ENCODE measurements at places on chromosomes 1 and 21.
A peak's percentile ranks its signal among the peaks of the same experiment; 100 is the strongest.

GRCh38 chr1:170221031-170221430 lies 75.3 kb downstream of the NTMT2 start:
- DNase-seq: no peak

DNA sequence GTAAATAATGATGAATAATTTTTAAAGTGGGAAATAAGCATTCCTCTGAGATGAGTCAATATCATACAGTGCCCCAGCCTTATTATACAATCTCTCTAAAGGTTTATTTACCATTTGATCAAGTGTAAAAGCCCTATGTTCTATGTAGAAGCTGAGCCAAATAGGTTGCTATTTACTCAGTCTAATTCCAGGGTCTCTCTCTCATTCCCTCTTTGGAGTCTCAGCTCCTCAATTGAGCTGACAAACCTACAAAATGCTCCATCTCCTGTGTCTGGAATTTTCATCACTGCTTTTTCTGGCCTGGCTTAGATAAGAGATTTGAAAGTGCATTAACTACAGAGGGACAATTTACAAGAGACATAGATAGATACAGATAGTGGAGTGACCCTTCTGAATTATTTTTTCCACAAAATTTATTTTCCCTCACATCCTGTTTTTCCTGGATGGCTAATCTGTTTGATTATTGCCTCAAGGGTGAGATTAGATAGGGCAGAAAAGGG lies 24.8 kb upstream of the USH2A start:
- DNase-seq: no peak

- DNase-seq: no peak
These were observed 63.3 kb upstream of the PARP1 start for GRCh38 chr1:226470921-226471866.

GRCh38 chr1:26177182-26177684 lies at the start of gene CNKSR1:
Gene CNKSR1, plus strand, starts transcription at chr1:26177491. Its CDS starts 57 bp downstream, at chr1:26177548.
- DNase-seq: no peak

GRCh38 chr1:86472767-86473166 lies 4.0 kb downstream of the CLCA1 start:
- DNase-seq: no peak

- DNase-seq: no peak
These were observed 74.4 kb downstream of the DUSP10 start for GRCh38 chr1:221667504-221667903.

DNA sequence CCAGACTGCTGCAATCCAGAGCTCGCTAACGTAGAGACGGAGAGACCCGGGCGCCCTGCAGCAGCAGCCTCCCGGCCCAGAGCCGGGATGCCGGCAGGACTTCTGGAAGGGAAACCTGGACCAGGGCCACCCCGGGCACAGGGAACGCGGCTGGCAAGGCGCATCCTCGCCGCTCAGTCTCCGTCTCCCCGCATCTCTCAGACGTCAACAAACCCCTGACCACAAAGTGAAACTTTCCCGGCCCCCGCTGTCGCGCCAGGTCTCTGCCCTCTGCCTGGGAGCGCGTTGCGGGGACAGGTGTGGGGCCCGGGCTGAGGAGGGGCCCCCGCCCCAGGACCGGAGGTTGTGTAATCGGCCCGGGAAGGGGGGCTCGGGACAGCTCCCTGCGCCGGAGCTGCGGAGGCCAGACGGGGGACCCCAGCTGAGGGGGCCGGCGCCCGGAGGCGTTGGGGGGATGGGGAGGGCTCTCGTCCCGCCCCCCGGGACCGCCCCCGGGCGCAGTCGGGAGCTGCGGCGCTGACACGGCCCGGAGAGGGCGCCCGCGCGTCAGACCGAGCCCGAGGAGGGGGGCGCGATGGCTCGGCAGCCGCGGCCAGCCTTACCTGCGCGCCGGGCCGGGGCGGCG lies 116.6 kb upstream of the HIVEP3 start:
- DNase-seq: no peak

DNA sequence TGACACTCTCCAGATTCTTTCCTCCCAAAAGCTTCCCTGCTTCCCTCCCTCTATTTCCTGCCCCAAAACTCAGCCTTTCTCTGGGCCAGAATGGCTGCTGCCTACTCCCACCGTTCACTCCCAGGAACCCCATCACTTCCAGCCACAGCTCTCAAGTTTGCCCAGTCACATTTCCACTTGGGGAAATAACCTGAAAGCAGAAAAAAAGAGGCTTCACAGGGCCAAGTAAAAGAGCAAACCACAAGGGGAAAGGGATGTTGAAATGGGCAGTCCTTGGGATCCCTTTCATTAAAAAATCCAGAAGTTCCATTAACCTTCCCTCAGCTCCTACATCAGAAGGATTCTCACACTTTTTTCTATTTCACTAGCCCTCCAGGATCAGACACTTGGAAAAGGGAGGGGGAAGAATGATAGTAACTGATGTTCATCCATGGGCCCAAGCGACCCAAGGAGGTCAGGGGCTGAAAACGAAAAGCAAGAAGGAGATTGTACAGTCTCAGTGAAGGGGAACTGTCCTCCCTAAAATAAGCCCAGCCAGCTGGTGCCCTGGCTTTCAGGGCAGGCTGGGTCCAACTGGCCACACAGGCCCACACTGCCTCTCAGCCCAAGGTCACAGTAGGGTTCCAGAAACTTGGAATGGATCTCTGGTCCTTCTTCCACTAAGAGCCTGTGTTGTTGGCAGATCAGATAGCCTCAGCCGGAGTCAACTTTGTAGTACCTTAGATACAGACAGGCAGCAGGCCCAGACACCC lies 49.7 kb downstream of the DMAP1 start:
- no peak for DNase-seq

GRCh38 chr1:162756523-162756922 lies 34.0 kb upstream of the HSD17B7 start:
- no peak for DNase-seq

DNA sequence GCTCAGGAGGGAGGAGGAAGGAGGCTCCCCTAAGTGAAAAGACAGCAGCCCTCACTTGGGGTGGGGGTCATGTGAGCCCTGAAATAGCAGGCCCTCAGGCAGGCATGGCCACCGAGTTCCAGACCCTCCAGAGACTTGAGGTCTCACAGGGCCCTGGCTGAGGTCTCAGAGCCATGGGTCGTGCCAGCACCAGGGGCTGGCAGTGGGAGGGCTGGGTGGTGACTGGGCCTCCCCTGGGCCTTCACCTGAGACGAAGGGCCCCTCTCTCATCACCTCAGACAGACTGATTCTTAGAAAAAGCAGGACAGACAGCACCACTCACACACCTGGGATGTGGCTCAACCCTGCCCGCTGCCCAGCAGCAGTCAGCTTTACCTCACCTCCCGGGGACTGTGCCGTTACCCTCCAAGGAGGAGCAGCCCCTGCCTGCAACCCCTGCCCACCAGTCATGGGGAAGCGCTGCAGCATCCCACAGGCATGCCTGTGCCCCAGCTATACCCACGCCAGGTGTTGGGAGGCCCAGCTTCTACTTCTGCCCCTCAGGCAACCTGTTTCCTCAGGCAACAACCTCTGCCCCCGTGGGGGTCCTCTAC lies 42.6 kb upstream of the LRP8 start:
- no peak for DNase-seq

- DNase-seq: peak; percentile 25
These were observed 588 bp downstream of the NEXN start for GRCh38 chr1:77888781-77889642.

DNA sequence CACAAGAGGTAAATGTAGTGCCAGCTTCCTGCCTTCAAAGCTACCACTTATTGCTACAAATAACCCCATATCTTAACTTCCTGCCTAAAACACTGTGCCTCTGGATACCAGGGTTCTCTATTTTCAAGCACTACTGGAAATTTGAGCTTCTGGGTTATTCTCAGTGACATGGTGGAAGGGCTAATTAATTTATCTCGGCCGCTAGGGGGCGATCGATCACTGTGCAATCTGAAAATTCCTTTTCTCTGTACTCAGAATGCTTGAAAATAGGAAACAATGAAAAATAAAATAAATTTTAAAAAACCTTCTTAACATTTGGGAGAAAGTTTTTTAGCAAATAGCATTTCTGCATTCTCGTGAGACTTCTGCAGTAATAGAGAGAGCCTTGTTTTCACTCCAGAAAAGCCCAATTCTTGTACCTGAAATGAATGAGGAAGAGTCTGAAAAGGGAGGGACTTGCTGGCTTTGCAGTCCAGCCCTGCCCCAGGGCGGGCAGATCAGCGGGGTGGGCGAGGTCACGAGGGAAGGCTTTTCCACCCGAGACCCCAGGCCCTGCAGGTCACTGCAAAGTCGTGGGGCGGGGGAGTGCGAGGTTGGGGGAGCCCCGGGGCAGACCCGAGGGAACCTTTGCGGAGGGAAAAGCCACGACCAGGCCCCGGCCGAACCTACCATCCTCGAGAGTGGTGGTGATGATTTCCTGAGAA lies 276.7 kb downstream of the PCP4 start:
- no peak for DNase-seq

GRCh38 chr1:50110151-50110550 lies 1.4 kb downstream of the ELAVL4 start:
- DNase-seq: no peak

DNA sequence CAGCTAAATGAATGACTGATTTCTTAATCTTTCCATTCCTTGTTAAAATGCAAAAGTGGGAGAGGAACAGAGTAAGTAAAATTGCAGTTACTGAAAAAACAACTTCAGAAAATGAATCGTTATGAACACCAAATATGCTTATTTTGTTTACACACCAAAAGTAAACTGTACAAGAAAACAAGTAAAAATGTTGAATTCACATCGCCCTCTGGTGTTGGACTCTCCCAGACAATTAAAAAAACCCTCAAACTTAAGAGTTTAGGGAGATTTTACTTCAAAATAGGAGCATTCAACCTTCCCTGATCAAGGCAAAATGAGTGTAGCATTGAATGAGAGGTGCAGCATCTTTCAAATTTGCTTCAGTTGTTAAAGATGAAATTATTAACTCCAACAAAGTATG lies 19.4 kb upstream of the ESRRG start:
- no peak for DNase-seq

DNA sequence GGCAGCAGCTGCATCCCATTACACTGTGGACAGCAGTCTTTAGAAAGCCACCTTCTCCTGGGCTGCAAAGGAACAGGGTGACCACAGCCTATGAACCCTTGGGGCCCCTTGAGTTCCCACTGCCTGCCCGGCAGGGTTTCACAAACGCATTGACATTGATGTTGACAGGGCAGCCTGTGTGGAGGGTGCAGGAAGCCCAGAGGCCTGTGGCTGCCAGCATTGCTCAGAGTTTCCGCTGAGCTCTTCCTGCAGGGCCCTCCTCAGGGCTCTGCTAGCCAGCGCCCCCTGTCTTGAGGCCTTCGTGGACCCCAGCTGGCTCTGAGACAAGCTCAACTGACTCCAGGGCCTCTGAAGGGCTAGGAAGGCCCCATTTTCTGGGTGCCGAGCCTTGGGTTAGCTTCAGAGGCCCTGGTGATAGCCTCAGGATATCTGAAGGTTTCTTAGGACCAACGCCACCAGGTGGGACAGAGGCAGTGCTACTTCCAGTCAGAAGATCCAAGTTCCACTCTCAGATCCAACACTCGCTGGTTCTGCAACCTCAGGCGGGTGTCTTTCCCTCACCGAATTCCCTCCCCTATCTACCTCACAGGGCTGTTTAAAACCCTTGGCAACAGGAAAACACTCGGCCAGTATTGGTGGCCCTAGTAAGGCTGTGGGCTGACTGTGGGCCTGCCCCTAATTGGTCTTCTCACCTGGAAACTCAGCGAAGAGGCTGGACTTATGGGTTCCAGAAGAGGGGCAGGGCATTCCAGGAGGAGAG lies 27.2 kb upstream of the EPS8L3 start:
- peak; percentile 75 for DNase-seq

DNA sequence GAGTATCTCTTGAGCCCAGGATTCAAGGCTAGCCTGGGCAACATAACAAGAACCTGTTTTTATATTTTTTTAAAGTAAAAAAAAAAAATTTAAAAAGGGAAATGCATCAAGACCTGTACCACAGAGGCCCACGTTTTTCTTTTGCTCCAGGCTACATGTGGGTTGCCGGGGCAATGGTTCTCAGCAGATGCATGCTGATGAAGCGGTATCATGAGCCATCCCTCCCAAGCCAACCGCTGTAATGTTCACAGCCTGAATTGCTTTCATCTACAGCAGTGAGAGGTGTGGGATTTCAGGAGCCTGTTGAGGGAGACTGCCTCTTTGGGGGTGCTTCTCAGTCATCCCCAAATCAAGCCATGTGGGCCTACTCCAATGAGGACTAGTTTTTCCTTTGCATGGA lies 60.5 kb downstream of the CD58 start:
- no peak for DNase-seq

DNA sequence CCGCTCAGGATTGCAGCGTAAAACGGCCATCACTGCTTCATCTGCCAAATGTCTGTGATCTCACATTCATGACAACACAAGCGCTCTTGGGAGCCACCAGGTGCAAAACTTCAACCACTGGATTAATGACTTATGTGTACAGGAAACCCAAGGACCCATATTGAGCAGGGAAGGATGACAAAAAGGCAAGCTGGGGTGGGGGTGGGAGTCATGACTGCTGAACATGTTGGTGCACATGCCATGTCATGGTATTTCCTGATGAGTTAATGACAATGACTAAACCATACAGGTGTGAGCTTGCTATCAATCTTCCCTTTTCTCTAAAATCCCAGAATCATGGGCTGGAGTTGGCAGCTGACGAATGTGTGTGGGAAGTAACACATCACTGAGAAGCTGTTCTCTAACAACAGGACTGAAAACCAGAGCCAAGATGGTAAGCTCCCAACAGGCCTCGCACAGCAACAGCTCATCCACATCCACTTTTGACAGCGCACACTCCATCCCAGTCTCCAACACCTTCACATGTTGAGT lies 3.1 kb upstream of the SH2D5 start:
- DNase-seq: no peak

- DNase-seq: no peak
These were observed 58.2 kb downstream of the GADD45A start for GRCh38 chr1:67743072-67743725.

GRCh38 chr1:95068956-95069709 lies 3.6 kb downstream of the ALG14 start:
- no peak for DNase-seq

DNA sequence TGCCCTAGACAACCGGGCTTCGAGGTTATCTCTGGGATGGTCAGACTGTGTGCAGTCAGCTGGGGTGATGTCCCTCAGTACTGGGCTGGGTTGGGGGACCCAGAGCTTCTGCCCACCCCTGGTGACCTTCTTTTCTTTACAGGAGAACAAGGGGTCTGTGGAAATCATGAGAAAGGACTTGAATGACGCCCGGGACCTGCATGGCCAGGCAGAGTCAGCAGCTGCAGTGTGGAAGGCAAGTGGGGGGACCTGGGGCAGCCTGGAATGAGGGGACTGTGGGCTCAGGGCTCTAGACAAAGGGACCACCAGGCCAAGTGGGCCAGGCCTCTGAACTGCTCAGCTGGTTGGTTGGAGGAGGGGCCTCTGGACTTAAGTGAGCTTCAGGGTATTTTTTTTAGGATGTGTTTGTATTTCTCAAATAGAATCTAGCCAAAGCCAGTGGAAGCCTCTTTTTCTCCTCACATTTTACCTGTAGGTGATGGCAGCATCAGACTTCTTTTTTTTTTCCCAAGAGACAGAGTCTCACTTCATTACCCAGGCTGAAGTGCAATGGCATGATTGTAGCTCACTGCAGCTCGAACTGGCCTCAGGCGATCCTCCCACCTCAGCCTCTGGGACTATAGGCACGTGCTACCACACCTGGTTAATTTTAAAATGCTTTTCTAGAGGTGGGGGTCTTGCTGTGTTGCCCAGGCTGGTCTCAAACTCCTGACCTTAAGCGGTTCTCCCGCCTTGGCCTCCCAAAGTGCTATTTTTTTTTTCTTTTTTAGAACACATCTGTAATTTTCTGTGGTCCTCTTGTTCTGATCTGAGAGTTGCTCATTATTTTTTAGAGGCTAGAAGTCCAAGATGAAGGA lies 1.9 kb downstream of the RNF187 start:
- no peak for DNase-seq

- peak; percentile 36 for DNase-seq
These were observed 317.6 kb upstream of the PROX1 start for GRCh38 chr1:213669964-213670691.

GRCh38 chr1:84693005-84693404 lies 2.7 kb upstream of the SSX2IP start:
- DNase-seq: no peak

All from activated T-cell treated with anti-CD3 and anti-CD28 coated beads, Interleukin-2, amount 50 U/mL, for 1 hour (primary cell).